ENCODE measurements at places on chromosomes 4 and X.

GRCh38 chr4:76867880-76868655 is 29.9 kb downstream of the SOWAHB start:
- no peak for DNase-seq

- DNase-seq = no peak
Measured at GRCh38 chr4:23438764-23439163, 451.1 kb downstream of the PPARGC1A start.

DNA sequence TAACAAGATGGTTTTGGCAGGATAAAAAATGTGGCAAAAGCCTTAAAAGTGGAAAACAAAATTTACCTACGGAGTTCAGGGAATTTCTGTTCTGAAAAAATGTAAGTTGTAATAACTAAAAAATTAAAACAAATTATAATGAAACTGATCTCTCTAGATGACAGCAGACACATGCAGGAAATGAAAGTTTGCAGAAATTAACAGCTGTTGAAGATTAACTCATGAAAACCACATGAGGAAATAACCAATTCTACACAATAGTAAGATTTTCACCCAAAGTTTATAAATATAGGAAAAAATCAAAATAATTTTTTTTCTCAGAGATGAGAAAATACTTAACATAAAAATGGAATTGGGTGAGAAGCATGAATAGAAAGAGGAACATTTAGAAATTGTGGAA is 47.5 kb upstream of the UGT2B15 start:
- no peak for DNase-seq

DNA sequence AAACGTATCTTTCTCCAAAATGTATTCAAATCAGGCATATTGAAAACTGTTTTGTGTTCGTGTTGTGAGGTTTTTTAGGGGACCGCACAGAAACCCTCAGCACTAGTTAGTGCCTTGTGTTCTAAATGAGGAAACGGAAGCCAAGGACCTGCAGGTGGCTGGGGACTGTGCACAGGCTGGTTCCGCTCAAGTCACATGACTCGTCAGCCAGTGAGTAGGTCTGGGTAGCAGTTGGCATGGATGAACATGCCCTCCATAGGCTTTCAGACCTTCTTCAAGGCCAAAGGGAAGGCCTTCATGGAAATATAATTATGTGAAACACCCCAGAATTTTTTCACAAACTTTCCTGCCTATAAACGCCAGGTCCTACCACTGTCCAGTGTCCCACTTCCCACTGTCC is 1.3 kb upstream of the F11 start:
- DNase-seq = no peak

DNA sequence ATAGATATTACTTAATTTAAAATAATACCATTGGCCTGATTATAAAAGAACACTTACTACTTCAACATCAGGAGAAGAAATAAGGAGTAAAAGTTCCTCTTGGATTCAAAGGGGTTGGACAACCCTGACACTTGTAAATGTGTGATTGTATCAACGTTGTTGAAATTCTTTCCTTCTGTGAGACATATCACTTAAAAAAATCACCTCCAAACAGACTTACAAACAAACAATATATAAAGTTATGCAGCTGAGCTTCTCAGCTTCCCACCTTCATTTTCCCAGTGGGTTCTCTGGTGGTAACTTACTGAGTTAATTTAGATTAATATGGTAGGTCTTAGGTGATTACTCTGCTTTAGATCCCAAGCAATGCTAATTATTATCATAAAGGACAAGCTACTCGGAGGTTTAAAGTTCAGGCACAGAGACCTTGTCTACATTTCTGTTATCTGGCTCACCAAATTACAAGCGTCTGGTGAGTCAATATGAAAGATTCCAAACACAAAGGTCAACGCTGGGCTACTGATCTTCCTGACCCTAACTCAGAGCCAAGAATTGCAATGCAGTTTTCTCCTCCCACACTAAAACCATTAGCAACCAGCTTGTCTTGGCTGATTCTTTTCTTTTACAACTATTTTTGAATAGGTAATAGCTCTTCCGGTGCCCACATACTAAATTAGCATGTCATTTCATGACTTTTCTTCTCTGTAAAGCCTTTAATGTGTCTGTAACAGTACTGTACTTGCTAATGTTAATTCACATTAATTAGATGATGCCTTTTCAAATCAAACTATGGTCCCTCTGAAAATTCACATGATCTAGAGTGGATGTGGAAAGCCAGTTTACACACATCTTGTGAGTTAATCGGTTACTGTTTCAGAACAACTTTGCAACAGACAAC is 157.6 kb downstream of the RASL11B start:
- DNase-seq = peak; percentile 58

GRCh38 chr4:113049421-113050370 is at the start of gene ANK2:
TSS of gene ANK2 (plus strand) at chr4:113049653. CDS start at chr4:113049729, 76 bp downstream.
- peak; percentile 25 for DNase-seq

DNA sequence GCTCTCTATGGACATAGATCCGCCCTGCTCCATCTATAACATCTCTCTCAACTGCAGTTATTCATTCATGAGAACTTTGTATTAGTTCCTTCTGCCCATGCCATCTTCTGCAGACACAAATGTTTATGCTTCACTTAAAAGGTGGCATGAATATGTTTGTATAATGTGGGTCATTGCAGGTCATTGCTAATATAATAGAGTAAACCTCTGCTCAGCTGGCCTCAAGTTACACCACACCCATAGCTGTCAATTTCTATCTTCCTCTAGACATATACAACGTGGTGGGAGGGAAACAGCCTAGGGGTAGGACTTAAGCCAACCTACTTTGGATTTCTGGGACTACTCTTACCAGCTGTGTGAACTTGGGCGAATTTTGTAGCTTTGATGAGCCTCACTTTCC is 129.8 kb downstream of the ATXN3L start:
- peak; percentile 51 for DNase-seq

Data from adipocyte (in vitro differentiated cells).